ENCODE measurements at places on chromosomes 4 and X. TPM values are rescaled to one million over a fixed set of nuclear protein-coding genes. Genes with fewer than 3 reads are reported as not detected.

The PIM2 gene
- 359 TPM for total RNA-seq

The BCORL1 gene
- total RNA-seq = 2.2 TPM

The GAGE12F gene
- not detected for total RNA-seq

The MGARP gene
- 2.4 TPM for total RNA-seq

The ADGRL3 gene
- total RNA-seq = 15.2 TPM

The CSN1S1 gene
- total RNA-seq = not detected

The TMPRSS11D gene
- not detected for total RNA-seq

The XAGE2 gene
- not detected for total RNA-seq

The TIGD4 gene
- 1.7 TPM for total RNA-seq

The ART3 gene
- 1.2 TPM for total RNA-seq

The GAGE2A gene
- total RNA-seq = not detected
